Caki2 (cell line): ENCODE measurements at places on chromosomes 1 and 21. TPM values are rescaled to one million over a fixed set of nuclear protein-coding genes. Genes with fewer than 3 reads are reported as not detected.

GRCh38 chr1:160834945-160835565 lies 27.6 kb downstream of the CD244 start:
- DNase-seq, result peak; percentile 40

- DNase-seq, result no peak
Observed at GRCh38 chr21:38326429-38326828, 69.6 kb downstream of the KCNJ15 start.

- peak; percentile 53 for DNase-seq
Observed at GRCh38 chr1:155038602-155039307, 5.1 kb downstream of the DCST1 start.

DNA sequence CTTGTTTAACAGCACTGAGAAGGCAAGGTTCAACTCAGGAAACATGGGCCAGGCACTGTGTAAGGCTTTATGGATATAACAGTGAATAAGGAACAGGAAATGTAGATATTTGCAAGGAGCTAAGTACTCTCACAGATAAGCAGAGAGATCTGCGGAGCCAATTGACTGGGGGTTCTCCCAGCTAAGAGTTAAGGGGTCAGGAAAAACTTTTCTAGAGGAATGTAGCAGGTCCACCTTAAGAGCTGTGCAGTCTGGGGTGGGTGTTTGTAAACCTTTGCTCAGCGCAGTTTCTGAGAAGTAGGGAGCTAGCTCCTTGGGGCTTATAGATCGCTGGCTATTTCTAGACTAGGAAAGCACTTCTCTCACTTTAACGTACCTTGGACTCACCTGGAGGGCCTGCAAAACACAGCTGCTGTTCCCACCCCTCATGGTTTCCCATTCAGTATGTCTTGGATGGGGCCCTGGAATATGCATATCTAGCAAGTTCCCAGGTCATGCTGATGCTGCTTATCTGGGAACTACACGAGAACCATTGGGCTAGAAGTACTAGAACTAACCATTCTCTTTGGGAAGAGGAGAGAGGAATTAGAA lies 51.7 kb downstream of the TLCD4 start:
- DNase-seq, result no peak

The SLFNL1 gene
- not detected in 2 replicates for total RNA-seq
